H9 (cell line): ENCODE measurements at places on chromosomes 12 and 14.

- peaks cover 75% of the 10 kb centered on the region for H3K36me3 ChIP-seq
- peak overlapping the region; percentile 65; the same call in 1 of the 3 replicates for H3K4me3 ChIP-seq
- H3K4me1 ChIP-seq = no peaks in the 10 kb centered on the region
- H3K27me3 ChIP-seq = no peaks in the 10 kb centered on the region
- no peak overlapping the region for H3K27ac ChIP-seq
Observed at GRCh38 chr12:113162102-113163029, 12.8 kb downstream of the CFAP73 start.

- peaks cover 33% of the 10 kb centered on the region for H3K36me3 ChIP-seq
- no peaks in the 10 kb centered on the region for H3K27me3 ChIP-seq
- peak overlapping the region; percentile 4 for H3K27ac ChIP-seq
- H3K4me3 ChIP-seq = peak overlapping the region; percentile 99
Observed at GRCh38 chr14:91509878-91510170, 286 bp downstream of the PPP4R3A start.

GRCh38 chr14:92898566-92899131 is 24.3 kb upstream of the CHGA start:
- peaks cover 4% of the 10 kb centered on the region; the same call in 1 of the 2 replicates for H3K27me3 ChIP-seq
- no peak for DNase-seq
- no peak overlapping the region for H3K27ac ChIP-seq
- H3K36me3 ChIP-seq = no peaks in the 10 kb centered on the region

DNA sequence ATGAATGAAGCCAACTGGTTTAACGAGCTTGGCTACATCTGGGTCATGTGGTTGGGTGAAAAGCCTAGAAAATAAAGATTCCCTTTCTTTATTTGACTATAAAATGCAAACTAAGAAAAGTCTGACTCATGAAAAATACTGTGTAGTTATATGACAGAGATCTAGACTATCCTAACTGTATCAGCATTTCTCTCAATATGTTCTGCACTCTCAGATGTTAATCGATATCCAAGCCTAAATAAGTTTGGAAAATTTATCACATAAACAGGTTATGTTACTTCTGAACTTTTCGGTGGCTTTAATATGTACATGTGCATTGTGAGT is 133.1 kb downstream of the DAAM1 start:
- H3K36me3 ChIP-seq = no peaks in the 10 kb centered on the region; the same call in 1 of the 2 replicates
- no peak overlapping the region for H3K4me3 ChIP-seq
- no peak overlapping the region for H3K27ac ChIP-seq
- no peaks in the 10 kb centered on the region for H3K27me3 ChIP-seq

DNA sequence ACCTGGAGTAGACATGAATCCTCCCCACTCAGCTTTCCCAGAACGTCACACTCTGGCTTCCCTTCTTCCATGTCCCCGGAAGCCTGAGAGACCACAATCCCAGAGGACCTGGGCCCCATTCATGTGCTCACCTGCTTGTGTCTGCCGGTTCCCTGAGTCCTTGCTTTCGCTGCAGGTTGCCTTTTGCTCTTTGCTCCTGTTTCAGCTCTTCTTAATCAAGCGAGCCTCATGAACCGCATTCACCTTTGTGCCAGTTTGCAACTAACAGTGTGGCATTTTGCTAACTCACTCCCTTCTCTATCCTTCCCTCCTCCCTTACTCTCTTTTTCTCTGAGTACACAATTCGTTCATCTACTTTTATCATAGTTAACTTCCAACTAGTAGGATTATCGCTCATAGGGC is 23.1 kb downstream of the ENTPD5 start:
- no peaks in the 10 kb centered on the region; the same call in 1 of the 2 replicates for H3K36me3 ChIP-seq
- H3K27ac ChIP-seq = no peak overlapping the region
- H3K4me3 ChIP-seq = no peak overlapping the region
- DNase-seq = no peak
- H3K4me1 ChIP-seq = no peaks in the 10 kb centered on the region

DNA sequence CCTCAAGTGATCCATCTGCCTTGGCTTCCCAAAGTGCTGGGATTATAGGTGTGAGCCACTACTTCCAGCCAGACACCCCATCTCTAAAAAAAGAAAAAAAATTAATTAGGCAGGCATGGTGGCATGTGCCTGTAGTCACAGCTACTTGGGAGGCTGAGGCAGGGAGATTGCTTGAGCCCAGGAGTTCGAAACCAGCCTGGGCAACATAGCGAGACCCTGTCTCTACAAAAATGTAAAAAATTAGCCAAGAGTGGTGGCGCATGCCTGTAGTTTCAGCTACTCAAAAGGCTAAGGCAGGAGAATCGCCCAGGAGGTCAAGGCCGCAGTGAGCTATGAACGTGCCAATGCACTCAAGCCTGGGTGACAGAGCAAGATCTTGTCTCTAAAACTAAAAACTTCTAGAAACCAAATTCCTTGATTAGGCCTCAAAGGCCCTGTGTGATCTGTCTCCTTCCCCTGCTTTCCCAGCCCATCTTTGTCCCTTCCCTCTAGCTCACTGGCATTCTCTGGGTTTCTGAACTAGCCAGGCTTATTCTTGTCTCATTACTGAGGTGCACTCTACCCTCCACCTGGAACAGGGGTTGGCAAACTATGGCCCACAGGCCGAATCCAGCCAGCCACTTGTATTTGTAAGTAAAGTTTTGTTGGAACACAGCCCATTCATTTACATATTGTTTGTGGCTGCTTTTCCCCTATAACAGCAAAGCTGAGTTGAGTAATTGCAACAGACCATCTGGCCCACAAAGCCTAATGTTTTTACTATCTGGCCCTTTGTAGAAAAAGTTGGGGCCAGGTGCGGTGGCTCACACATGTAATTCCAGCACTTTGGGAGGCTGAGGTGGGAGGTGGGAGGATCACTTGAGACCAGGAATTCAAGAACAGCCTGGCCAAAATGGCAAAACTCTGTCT is 17.2 kb upstream of the TPCN1 start:
- H3K27ac ChIP-seq = no peak overlapping the region
- peaks cover 6% of the 10 kb centered on the region for H3K36me3 ChIP-seq
- no peak overlapping the region for H3K4me3 ChIP-seq
- no peaks in the 10 kb centered on the region for H3K27me3 ChIP-seq

DNA sequence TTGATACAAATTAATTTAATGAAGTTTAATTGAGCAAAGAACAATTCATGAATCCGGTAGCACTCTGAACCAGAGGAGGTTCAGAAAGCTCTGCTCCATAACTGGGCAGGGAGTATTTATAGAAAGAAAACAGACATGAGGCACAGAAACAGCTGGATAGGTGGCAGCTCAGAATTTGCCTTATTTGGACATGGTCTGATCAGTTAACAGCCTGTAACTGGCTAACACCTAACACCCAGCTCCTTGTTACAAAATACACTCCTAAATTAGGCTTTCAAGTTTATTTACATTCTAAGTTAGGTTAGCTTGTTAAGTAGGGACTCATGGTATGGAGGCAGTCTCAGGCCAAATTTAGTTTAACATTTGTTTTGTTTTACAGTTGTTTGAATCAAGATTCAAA is 67.8 kb upstream of the TMCC3 start:
- no peak overlapping the region for H3K27ac ChIP-seq
- no peaks in the 10 kb centered on the region for H3K27me3 ChIP-seq
- no peak overlapping the region for H3K4me3 ChIP-seq
- no peaks in the 10 kb centered on the region for H3K36me3 ChIP-seq
- no peak for DNase-seq

- H3K27ac ChIP-seq = no peak overlapping the region
- H3K36me3 ChIP-seq = no peaks in the 10 kb centered on the region; the same call in 2 of the 3 replicates
- no peak for DNase-seq
- H3K4me3 ChIP-seq = no peak overlapping the region
Observed at GRCh38 chr12:106527356-106527755, 55.4 kb upstream of the RFX4 start.

- DNase-seq = no peak
- no peak overlapping the region for H3K4me3 ChIP-seq
- H3K27ac ChIP-seq = no peak overlapping the region
- H3K36me3 ChIP-seq = peaks cover 11% of the 10 kb centered on the region; the same call in 2 of the 3 replicates
- no peaks in the 10 kb centered on the region for H3K27me3 ChIP-seq
Observed at GRCh38 chr12:113242026-113242418, 20.8 kb downstream of the TPCN1 start.

- no peak overlapping the region for H3K4me3 ChIP-seq
- H3K4me1 ChIP-seq = peaks cover 3% of the 10 kb centered on the region; the same call in 1 of the 2 replicates
- H3K27me3 ChIP-seq = no peaks in the 10 kb centered on the region
- H3K36me3 ChIP-seq = no peaks in the 10 kb centered on the region
Observed at GRCh38 chr14:51082349-51082748, 12.6 kb downstream of the TRIM9 start.

- no peaks in the 10 kb centered on the region for H3K27me3 ChIP-seq
- DNase-seq = no peak
- H3K4me3 ChIP-seq = no peak overlapping the region
- H3K36me3 ChIP-seq = no peaks in the 10 kb centered on the region
- H3K27ac ChIP-seq = no peak overlapping the region
Observed at GRCh38 chr14:36078080-36078479, 98.4 kb downstream of the PTCSC3 start.

- no peaks in the 10 kb centered on the region; the same call in 1 of the 2 replicates for H3K4me1 ChIP-seq
- peak; percentile 86 for DNase-seq
- peak within 1 kb of the TSS; percentile 85 for H3K4me3 ChIP-seq
- 0 out of 2 replicates have a peak, but pooled peaks cover 3% of the 10 kb centered on the region for H3K27me3 ChIP-seq
- H3K27ac ChIP-seq = no peak within 1 kb of the TSS
Observed at GRCh38 chr12:104049903-104050356, at the start of gene GLT8D2. Gene GLT8D2, minus strand, starts transcription at chr12:104050187. Its CDS starts 30,539 bp downstream, at chr12:104019648.

- H3K27ac ChIP-seq = no peak overlapping the region
- H3K4me3 ChIP-seq = peak overlapping the region; percentile 92
- no peak for DNase-seq
- peaks cover 4% of the 10 kb centered on the region; the same call in 1 of the 2 replicates for H3K4me1 ChIP-seq
- no peaks in the 10 kb centered on the region for H3K36me3 ChIP-seq
Observed at GRCh38 chr12:72273499-72273837, 1.3 kb downstream of the TRHDE start.

DNA sequence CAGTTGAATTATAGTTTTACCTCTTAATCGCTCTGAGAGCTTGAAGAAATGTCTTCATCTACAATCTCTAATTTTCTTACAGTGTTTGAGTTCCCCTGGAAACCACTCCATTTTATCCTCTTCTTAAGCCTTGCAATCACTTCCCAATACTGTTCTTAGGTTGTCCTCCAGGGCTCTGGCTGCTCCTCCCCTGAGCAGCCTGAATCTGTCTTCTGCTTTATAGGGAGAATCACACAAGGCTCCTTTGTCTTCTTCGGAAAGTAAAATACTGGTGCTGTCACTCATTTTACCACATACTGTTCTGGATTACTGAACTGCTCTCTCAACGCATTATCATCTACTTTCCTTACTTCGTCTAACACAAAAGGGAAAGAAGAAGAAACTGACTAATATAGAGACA is 133.7 kb downstream of the MDGA2 start:
- no peaks in the 10 kb centered on the region for H3K27me3 ChIP-seq
- no peak overlapping the region for H3K4me3 ChIP-seq
- H3K27ac ChIP-seq = no peak overlapping the region
- H3K4me1 ChIP-seq = peaks cover 4% of the 10 kb centered on the region; the same call in 1 of the 2 replicates
- no peaks in the 10 kb centered on the region for H3K36me3 ChIP-seq
